ENCODE measurements at places on chromosomes 6 and 20. TPM values are rescaled to one million over a fixed set of nuclear protein-coding genes. Genes with fewer than 3 reads are reported as not detected.

The PRL gene
- total RNA-seq = not detected

The DEFB112 gene
- not detected for total RNA-seq

DNA sequence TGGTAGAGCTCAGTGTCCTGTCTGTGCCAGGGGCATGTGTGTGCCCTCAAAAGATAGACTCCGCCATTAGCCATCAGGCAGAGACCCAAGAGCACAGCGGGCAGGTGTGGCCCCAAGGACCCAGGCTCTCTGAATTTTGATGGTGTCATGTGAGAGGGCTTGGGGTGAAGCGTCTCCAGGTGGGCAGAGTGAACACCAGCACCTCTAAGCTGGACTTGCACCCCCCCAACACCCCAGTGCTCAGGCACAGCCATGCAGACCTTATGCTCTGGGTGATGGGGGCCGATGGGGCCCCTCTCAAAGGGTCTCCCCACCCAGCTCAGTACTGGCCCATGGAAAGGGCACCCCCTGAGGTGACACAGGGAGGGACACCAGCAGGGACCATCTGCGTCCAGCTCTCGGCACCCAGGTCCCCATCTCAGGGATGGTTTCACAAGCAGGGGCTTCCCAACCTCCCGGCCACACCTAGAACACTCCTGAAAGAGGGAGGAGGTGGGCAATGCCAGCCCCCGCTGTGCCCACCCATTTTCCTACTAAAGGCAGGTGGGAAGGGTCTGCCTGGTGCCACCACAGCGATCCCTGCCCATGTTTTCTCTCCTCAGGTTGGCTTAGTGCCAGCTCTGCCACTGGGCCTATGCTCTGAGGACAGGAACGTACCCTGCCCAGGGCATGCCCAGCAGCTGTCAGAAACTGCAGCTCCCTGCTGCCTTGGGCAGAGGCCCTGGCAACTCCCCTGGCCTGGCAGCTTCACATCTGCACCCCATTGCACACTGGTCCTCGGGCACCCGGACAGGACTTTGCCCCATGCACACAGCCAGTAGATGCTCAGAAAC, 3.5 kb downstream of the CST7 start:
- H3K4me1 ChIP-seq = peaks cover 19% of the 10 kb centered on the region
- no peak for DNase-seq
- no peak overlapping the region for H3K4me3 ChIP-seq

The PTCRA gene
- total RNA-seq = not detected

DNA sequence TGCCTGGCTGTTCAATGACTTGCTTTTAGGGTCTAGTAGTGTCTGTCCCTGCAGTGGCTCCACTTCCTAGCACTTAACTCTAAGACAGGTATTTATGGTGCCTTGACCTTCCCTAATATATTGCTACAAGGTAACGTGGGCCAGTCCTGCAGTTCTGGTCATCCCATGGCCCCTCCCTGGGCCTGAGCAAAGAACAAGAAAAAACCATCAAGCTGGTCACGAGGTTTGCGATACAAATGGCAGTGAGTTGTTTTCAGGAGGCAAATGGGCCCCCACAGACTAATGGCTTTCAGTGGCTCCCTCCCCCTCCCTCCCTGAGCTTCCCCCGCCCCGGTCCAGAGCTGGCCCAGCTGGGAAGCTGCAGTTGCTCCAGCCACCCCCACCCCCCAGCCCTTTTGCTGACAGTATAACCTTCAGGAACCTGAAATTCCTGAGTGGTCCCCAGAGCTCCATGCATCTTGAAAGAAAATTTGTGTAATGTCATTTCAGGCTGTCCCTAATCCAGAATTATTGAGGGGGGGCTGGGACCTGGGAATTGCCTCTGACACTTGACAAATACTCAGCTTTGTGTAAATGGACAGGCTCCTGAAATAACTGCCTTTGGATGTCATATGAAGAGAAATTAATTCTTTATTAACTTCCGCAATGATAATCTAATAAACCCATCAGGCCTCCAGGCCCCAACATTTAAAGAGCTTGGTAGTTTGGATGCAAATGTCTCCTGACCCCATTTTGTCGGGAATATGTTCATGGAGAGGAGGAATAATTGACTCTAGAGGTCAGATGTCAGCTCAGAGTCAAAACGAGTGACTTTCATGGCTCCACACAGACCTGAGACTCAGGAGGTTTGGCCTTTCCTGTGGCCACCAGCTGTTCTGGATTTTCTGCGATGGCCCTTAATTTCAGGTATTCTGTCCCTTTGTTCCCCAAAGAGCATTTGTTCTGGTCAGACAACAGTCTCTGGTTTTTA, 153.2 kb upstream of the TOP1 start:
- no peaks in the 10 kb centered on the region for H3K36me3 ChIP-seq
- H3K4me3 ChIP-seq = no peak overlapping the region
- H3K27me3 ChIP-seq = peaks cover 2% of the 10 kb centered on the region
- no peaks in the 10 kb centered on the region for H3K4me1 ChIP-seq
- DNase-seq = no peak
- H3K27ac ChIP-seq = no peak overlapping the region

The UBR2 gene
- 40.8 TPM for total RNA-seq

DNA sequence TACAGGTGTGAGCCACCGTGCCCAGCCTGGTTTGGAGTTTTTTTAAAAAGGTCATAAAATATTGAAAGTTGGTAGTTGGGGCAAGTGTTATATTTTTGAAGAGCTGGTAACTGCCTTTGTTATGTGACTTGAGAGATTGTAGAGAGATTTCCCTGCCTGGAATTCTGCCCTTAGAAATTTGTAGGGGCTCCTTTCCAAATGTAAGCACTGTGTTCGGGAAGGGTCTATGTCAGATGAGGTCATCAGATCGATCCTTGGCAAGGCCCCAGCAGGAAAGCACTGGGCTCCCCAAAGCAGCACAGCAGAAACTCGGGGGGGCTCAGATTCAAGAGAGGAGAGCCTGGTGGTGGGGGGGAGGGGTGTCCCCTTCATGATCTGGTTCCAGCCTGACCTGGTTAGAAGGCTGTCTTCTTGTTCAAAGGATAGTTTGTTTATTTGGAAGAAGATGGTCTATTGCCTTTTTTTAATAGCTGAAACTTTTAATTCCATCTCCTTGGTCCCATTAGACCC, 220.2 kb downstream of the UST start:
- H3K4me3 ChIP-seq = no peak overlapping the region
- H3K27ac ChIP-seq = no peak overlapping the region
- no peak for DNase-seq
- H3K4me1 ChIP-seq = peaks cover 12% of the 10 kb centered on the region

DNA sequence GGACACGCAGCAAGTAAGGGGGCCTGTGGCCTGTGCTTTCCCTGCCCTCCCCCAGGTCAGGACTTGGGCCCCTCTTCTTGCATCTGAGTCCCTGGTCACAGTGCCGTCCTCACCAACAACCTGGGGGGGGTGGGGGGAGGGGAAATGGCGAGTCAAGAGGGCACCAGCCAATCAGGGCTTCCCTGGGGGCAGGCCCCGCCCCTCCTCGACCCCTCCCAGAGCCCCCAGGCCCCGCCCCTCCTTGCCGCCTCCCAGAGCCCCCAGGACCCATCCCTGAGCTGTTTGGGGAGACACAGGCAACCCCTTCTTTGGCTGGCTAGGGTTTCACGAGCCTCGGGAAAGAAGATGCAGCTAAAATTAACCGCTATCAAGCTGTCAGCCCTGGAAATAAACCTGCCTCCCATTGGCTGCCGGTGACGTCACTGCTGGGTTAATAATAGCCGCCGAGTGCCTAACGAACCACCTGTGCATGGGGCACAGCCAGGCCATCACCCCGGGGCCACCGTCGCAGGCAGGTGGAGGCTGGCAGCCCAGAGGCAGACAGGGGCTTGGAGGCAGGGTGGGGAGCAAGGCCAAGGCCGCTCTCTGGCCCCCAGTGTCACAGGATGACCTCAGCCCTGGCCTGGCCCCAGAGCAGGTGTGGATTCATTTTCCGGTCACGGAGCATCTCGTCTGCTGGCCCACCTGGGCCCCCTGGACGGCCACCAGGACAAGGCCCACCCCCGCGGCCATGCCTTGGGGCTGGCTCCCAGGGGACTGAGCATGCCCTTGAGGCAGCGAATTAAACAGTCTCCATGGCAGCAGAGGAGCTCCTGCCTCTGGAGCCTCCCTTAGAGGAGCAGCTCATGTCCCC, 3.2 kb upstream of the EEF1A2 start:
- DNase-seq = no peak
- H3K27ac ChIP-seq = no peak overlapping the region
- H3K4me1 ChIP-seq = no peaks in the 10 kb centered on the region
- H3K4me3 ChIP-seq = no peak overlapping the region

- H3K36me3 ChIP-seq = peaks cover 15% of the 10 kb centered on the region
- H3K4me3 ChIP-seq = no peak overlapping the region
- no peak overlapping the region for H3K27ac ChIP-seq
- no peak for DNase-seq
Observed at GRCh38 chr20:32240205-32240604, 32.5 kb downstream of the POFUT1 start.

DNA sequence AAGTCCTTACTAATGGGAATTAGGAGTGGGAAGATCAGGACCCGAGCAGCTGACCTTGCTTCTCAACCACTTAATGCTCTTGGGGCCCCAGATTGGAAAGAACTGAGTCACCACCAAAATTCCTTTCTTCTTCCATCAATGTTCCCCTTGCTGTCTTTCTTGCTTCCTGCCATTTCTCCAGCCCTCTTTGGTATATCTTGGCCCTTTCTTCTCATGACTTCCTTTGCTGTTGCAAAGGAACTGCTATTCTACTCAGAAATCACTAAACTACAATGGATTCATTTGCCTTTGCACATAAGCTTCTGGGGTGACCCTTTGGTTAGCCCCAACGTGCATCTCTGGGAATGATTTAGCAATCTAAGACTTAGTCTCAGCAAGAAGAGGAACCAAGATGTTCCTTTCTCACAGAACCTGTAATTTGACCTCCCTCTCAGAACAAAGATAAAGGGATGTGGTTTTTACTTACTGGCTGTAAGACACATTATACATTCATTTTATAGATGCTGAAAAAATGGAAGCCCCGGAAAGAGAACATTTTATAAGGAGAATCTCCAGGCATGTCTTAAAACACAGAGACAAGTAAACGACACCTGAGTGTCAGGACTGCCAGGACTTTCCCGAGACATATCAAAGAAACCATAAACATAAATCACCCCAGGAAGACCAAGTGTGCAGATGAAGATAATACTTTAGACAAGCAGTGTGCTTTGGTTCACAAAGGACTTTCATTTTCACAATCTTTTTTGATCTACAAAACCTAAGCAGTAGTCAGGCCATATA, 99.0 kb upstream of the TNFAIP3 start:
- peak overlapping the region; percentile 45 for H3K4me3 ChIP-seq
- H3K27ac ChIP-seq = peak overlapping the region; percentile 75
- no peaks in the 10 kb centered on the region for H3K36me3 ChIP-seq
- peaks cover 37% of the 10 kb centered on the region for H3K4me1 ChIP-seq
- no peak for DNase-seq

The FILIP1 gene
- not detected for total RNA-seq

- H3K36me3 ChIP-seq = no peaks in the 10 kb centered on the region
- H3K4me1 ChIP-seq = no peaks in the 10 kb centered on the region
- H3K4me3 ChIP-seq = no peak overlapping the region
Observed at GRCh38 chr6:86193821-86194220, 551.1 kb upstream of the SYNCRIP start.

DNA sequence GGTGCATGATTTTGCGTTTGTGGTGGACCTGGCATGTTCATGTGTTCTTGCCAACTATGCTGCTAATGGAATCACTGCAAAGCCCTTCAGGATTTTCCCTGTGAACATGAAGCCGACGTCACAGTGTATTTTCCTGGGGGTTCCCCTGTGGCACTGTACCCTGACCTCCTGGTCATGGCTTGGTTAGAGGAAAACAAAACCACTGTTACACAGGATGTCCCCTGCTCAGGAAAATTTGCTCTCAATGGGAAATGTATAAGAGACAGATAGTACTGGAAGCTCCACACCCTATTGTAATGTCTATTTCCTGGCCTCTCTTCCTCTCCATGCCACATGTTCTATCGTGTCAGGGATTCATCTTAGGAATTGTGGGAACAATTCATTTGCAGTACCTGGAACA, 19.7 kb downstream of the TSHZ2 start:
- no peak overlapping the region for H3K27ac ChIP-seq
- H3K4me3 ChIP-seq = no peak overlapping the region
- no peaks in the 10 kb centered on the region for H3K36me3 ChIP-seq
- no peak for DNase-seq
- no peaks in the 10 kb centered on the region for H3K27me3 ChIP-seq

GRCh38 chr20:10578607-10579006, 95.2 kb downstream of the JAG1 start:
- no peak overlapping the region for H3K27ac ChIP-seq
- no peaks in the 10 kb centered on the region for H3K4me1 ChIP-seq
- peaks cover 8% of the 10 kb centered on the region for H3K36me3 ChIP-seq
- no peak overlapping the region for H3K4me3 ChIP-seq

DNA sequence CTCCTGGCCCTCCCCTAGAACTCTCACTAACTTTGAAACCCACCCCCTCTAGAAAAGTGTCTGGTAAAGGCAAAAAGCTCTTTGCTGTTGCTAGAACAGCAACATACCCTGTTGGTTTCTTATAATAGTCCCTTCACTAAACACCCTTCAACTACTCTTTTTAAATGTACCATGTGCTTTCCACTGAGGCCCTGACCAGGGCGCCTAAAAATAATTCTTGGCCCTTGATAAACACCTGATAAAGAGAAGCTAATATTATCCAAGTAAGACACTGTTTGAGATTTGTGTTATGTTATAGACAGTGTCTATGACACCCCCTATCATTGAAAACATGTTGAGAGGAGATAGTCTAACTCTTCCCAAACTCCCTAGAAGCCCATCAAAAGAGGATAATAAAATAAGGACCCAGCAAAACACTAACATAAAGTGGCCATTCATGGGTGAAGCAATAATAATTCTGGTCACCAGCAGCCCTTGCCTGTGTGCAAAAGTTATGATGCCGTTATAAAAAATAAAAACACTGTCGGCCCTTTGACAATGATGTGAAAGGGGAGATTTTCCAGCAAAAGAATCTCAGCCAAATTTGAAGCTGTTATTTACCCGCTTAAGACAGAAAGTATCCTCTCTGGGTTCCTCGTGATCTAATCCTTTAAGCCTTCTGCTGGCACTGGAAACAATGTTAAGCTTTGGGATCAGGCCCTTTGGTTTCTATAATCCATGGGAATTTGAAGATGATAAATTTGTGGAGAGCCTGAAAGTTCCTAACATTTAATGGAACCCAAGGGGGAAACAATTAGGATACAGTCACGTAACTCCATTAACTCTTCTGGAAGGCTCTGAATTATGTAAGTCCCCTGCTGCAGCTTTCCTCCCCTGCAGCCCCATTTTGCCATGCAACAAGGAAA, 122.6 kb upstream of the PLCB4 start:
- DNase-seq = no peak
- no peak overlapping the region for H3K27ac ChIP-seq
- H3K4me3 ChIP-seq = no peak overlapping the region
- no peaks in the 10 kb centered on the region for H3K4me1 ChIP-seq
- no peaks in the 10 kb centered on the region for H3K27me3 ChIP-seq

DNA sequence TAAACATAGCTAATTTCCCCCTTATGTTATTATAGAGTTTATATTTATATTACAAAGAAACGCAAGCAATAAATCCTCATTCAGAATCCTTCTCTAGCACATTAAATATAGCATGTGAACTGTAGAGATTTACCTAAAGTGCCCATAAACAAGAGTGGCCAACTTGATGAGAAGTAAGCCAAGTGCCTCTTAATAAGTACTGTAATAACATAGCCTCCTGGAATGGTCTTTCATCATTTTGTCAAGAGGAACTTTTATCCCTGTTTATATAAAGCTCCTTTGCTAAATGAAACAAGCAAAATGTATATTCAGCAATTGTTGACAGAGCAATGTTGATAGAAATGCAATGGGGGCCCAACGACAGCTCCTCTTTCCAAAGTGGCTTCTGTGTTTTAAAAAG, 195.0 kb downstream of the ARHGAP18 start:
- no peaks in the 10 kb centered on the region for H3K36me3 ChIP-seq
- H3K4me1 ChIP-seq = no peaks in the 10 kb centered on the region
- no peak overlapping the region for H3K4me3 ChIP-seq
- H3K27me3 ChIP-seq = no peaks in the 10 kb centered on the region
- no peak overlapping the region for H3K27ac ChIP-seq
- DNase-seq = no peak

The ZNF512B gene
- total RNA-seq = 10.2 TPM

Data from activated B cell treated with CpG ODN at 0.5 μM for 24 hours (primary cell).